GM12864 (cell line): ENCODE measurements at places on chromosomes 3 and 15.

DNA sequence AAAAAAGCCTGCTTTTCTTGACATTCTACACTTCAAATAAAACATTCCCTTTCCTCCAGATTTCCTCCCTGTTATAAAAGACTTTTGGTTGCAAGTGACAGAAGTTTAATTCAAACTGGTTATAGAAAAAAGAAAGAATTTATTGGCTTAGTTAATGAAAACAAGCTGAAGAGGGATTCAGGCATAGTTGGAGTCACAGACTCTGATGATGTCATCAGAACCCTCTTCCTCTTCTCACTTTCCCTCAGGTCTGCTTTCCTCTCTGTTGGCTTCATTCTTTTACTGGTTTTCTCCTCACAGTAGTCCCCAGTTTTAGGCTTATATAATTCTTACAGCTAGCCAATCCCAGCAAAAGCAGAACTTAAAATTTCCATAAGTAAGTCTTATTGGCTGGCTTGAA lies 32.0 kb upstream of the MBNL1 start:
- DNase-seq = no peak

DNA sequence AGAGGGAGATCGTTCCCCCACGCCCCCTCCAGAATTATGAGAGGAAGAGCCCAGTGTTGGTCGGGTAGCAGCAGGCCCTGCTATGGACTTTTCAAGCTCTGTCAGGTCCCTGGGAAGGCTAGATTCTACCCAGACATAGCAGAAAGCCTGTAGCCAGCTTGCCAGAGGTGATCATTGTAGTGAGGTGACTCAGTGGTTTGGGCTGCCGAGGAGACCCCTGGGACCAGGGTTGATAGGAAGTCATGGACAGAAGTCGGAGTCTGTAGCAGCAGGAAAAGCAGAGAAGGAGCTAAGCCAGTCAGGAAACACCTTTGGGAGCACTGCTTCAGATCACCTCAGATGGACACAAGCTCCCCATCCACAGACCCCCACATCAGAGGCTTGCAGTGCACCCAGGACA lies 67.7 kb downstream of the CCNL1 start:
- no peak for DNase-seq

- DNase-seq = no peak
These were observed 137.6 kb downstream of the SRGAP3 start for GRCh38 chr3:9111866-9112265.

GRCh38 chr3:75737831-75738493 lies 47.4 kb downstream of the ZNF717 start:
- DNase-seq = no peak

DNA sequence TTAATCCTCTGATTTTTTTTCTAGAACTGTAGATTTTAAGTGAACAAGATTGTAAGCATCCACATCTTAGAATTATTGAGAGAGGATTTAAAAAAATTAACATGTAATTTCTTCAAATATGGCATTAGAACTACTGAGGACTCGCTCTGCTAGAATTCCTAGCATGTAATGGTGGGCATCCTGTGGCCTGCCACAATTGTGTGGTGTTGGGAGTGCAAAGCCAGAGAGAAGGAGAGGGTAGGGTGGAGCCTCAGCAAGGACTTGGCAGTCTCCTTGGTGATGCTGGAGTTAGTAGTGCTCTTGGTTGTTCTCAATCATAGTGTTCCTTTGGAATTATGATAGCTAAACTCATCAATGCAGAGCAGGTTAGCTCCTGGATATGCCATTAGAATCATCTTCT lies 443.9 kb upstream of the TBL1XR1 start:
- no peak for DNase-seq

DNA sequence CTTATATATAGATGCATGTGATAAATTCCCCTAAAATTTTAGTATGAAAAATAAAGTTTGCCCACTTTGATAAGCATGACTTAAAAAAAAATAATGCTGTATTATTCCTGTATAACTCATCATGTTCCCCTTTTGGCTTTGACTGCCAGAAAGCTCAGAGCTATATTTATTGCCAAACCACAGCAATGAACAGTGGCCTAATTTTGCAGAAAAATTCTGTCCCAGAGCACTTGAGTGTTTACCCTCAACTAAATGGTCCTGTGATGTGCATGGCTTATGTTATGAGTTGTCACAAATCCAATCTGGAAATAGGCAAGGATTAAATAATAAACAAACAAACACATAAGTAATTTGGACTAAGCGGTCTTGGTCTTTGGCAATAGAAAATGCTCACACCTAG lies 276.7 kb downstream of the SLC9A9 start:
- DNase-seq = no peak

- no peak for DNase-seq
These were observed 25.3 kb downstream of the LOXL1 start for GRCh38 chr15:73951601-73952000.

- DNase-seq = no peak
These were observed 14.3 kb upstream of the P2RY12 start for GRCh38 chr3:151398895-151399294.

GRCh38 chr3:43689766-43690399 lies 855 bp upstream of the ABHD5 start:
- DNase-seq = no peak

GRCh38 chr3:179432451-179432850 lies 18.8 kb downstream of the GNB4 start:
- no peak for DNase-seq
